ENCODE measurements at places on chromosomes 5 and 9.

GRCh38 chr5:178378527-178379484 is 146.2 kb upstream of the PHYKPL start:
- no peak for DNase-seq

DNA sequence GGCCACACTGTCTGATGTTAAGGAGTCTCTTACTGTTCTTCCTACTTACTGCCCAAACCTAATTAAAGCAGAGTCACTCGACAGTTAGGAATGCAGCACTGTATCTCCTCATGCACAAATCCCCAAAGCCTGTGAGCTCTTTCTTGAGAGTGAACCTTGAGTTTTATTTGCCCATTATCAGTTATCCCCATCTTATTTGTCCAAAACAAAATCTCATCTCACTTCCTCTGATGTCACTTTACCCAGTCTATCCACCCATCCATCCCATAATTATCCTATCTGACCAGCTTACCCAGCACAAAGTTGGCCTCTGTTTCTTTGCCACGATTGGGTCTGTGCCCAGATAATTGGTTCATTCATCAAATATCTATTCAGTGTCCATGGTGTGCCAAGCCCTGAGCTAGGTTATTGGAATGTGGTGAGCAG is 250.8 kb downstream of the SLIT3 start:
- no peak for DNase-seq

DNA sequence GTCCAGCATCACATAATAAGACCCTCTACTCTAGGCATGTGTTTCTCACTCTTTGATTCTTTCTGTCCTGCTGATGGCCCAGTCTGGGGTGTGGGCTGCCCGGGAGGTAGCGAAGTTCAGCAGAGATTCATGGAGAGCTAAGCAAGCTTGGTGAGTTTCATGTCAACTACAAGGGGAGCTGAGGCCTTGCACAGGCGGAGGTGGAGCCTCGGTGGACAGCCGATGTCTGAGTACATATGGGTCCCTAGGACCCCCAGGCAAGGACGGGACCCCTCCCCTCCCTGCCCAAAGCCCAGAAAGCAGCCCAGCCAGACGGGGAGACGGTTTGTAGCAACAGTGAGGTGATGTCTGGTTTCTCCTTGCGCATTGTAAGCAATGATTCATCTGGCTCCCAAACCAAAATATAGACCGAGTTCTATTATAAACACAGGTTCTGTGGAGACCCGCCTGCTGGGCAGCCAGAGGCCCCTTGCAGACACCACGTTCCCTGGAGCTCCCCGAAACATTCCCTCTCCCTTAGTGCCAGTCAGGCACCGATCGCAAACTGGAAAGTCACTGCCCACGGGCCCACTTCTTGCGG is 45.5 kb downstream of the COL27A1 start:
- no peak for DNase-seq

GRCh38 chr5:149581931-149582768 is 852 bp downstream of the ARHGEF37 start:
- no peak for DNase-seq

GRCh38 chr5:42502613-42503470 is 79.6 kb downstream of the GHR start:
- no peak for DNase-seq

DNA sequence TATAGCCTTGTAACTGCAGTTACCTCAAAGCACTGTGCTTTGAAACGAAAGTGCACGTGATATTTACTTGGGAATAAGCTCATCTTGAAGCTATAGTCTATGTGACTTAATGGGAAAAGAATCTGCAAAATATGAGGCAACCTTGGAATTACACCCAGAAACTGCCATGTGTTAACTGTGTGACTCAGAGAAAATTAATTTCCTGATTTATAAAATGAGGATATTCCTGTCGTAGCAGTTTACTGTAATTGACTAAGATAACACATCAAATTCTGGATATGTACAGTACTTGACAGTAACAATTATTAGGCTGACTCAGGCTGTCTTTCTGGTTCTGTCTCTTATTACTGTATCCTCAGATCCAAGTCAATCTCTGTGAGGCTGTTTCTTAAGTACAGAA is 1079.9 kb upstream of the ACO1 start:
- no peak for DNase-seq

DNA sequence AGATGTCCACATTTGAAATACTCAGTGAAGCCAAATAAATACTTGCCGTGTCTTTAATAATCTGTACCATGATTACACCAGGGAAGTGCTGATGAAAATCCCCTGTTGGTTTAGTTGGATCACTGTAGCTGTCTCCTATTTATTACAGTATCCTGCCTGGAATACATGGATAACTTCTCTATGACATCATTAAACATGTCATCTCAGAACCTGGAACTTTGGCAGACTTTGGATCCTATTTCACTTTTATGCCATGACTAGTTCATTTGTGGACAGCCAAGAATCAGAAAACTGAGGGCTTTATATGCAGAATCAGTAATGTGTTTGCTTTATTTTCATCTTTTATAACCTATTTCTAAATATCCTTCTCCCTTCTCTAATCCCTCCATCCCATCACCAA is at the start of gene TXNDC8:
TSS of gene TXNDC8 (minus strand) at position 137 of the 400 bp plus-strand sequence.
- no peak for DNase-seq

All from NCI-H1436 treated with DMSO at 0.1 percent for 48 hours (cell line).